Endothelial cell of umbilical vein (primary cell): ENCODE measurements at places on chromosomes 1 and 21. TPM values are rescaled to one million over a fixed set of nuclear protein-coding genes. Genes with fewer than 3 reads are reported as not detected.

The TNFRSF9 gene
- total RNA-seq = 0.22 TPM in 1 of 2 replicates, not detected in the other

- DNase-seq = no peak
- H3K27ac ChIP-seq = no peak overlapping the region
- H3K27me3 ChIP-seq = peaks cover 25% of the 10 kb centered on the region
- no peaks in the 10 kb centered on the region for H3K36me3 ChIP-seq
Measured at GRCh38 chr1:26358411-26359384, 4.8 kb upstream of the CRYBG2 start.

- H3K36me3 ChIP-seq = no peaks in the 10 kb centered on the region
- H3K4me1 ChIP-seq = no peaks in the 10 kb centered on the region
- no peak for DNase-seq
- H3K27ac ChIP-seq = no peak overlapping the region
- peaks cover 26% of the 10 kb centered on the region for H3K27me3 ChIP-seq
Measured at GRCh38 chr1:62778208-62778607, 5.7 kb upstream of the ATG4C start.

The C1orf50 gene
- total RNA-seq = 4.0 and 7.4 TPM in 2 replicates

DNA sequence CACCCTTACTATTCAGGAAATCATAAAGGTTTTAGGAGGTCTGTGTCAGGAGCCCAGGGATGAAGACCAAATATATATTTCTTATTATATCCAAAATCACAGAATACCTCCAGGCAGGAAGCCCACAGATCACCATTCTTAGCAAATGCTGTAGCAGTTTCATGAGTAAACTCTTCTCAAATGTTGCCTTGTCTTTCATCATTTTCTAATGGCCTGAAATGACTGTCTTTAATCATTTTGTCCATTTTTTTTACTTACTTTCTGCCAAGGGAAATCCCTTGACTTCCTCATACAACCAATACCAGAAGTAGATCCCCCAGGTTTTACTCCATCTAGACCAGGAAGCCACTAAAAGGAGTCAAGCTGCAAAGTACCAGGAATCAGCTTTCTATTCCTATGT, 32.4 kb downstream of the PSMG1 start:
- no peaks in the 10 kb centered on the region for H3K4me1 ChIP-seq
- H3K36me3 ChIP-seq = no peaks in the 10 kb centered on the region
- H3K27ac ChIP-seq = no peak overlapping the region

DNA sequence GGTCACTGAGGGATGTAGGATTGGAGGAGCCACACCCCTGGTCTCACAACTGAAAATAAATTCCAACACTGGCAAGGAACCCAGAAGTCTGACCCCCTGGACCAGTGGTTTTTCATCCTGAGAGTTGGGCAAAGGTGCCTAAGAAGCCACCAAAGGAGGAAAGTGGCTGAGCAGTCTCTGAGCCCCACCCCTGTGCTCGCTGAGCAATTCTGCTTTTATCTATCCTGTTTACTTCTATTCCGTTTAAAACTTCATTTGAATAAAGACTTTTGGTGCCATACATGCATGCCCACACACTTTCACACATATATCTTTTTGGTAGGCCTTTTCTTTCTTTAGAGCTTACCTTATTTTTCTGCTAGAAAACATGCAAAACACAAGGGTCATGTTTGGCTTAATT, 13.9 kb upstream of the CD53 start:
- no peak overlapping the region for H3K4me3 ChIP-seq
- no peaks in the 10 kb centered on the region for H3K4me1 ChIP-seq
- H3K27me3 ChIP-seq = no peaks in the 10 kb centered on the region
- no peak overlapping the region for H3K27ac ChIP-seq
- no peaks in the 10 kb centered on the region for H3K36me3 ChIP-seq

The TRIM67 gene
- total RNA-seq = not detected in 2 replicates

DNA sequence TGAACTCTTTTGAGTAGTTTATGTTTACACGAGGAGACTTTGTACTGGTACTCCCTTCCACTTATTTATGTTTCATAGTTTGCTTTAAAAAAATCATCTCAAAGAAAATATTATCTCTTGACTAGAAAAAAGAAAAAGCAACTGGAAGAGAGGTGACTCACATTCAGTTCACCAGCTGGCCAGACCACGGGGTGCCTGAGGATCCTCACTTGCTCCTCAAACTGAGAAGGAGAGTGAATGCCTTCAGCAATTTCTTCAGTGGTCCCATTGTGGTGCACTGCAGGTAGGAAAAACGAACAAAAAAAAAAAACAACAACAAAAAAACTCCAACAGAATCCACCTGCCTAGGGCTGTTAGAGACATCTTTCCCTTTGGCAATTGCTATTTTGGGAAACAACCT, 102.9 kb downstream of the PTPRC start:
- no peaks in the 10 kb centered on the region for H3K27me3 ChIP-seq
- no peaks in the 10 kb centered on the region for H3K36me3 ChIP-seq

The GPR25 gene
- not detected in 2 replicates for total RNA-seq

DNA sequence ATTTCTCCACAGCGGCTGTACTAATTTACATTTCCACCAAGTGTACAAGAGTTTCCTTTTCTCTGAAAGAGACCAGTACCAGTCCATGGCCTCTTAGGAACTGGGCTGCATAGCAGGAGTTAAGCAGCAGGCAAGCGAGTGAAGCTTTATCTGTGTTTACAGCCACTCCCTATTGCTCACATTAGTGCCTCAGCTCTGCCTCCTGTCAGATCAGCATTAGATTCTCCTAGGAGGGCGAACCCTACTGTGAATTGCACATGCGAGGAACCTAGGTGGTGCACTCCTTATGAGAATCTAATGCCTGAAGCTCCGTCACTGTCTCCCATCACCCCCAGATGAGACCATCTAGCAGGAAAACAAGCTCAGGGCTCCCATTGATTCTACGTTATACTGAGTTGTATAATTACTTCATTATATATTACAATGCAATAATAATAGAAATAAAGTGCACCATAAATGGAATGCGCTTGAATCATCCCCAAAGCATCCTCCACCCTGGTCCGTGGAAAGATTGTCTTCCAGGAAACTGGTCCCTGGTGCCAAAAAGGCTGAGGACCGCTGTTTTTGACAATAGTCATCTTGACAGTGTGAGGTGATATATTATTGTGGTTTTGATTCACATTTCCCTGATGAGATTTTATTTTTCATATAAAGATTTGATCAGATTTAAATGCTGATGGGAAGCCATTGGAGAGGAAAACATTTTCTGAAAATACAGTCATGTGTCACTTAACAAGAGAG, 45.5 kb upstream of the MRPS6 start:
- H3K4me1 ChIP-seq = no peaks in the 10 kb centered on the region
- no peak overlapping the region for H3K4me3 ChIP-seq
- peaks cover 9% of the 10 kb centered on the region for H3K27me3 ChIP-seq
- no peak for DNase-seq
- H3K27ac ChIP-seq = no peak overlapping the region
- H3K36me3 ChIP-seq = no peaks in the 10 kb centered on the region
